A673 (cell line): ENCODE measurements at places on chromosomes 2 and 18.
A peak's percentile ranks its signal among the peaks of the same experiment; 100 is the strongest.

DNA sequence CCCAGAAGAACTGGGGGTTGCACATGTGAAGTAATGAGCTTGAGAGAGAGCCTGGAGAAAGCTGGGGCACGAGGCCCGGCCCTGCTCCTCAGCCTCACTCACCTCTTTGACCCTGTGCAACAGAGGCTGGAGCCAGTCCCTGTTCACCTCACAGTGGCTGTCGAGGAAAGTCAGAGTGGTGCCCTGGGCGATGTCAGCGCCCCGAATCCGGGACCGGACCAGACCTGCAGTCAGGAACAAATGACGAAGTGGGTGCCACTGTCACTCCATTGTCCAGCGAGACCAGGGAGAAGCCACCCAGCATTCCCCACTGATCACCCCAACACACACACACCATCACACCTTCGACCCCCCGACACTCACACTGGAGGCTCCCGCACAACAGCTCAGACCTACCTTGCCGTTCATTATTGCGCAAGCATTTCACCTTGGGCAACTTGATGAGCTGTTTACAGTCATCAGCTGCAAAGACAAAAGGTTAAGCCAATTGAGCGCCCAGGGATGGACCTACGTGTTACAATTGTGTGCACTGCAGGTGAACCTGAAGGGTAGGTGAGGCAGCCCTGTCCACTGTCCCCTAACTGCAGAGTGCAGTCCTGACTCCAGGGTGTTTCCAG is 148.4 kb upstream of the CAPN13 start:
- no peak for DNase-seq

- peak; percentile 1 for DNase-seq
These were observed 602.2 kb downstream of the GALR1 start for GRCh38 chr18:77851802-77852201.

GRCh38 chr2:19357402-19358241 is 801 bp downstream of the OSR1 start:
- DNase-seq: no peak

- peak; percentile 97 for DNase-seq
These were observed 114.1 kb downstream of the MMADHC start for GRCh38 chr2:149473521-149473920.

DNA sequence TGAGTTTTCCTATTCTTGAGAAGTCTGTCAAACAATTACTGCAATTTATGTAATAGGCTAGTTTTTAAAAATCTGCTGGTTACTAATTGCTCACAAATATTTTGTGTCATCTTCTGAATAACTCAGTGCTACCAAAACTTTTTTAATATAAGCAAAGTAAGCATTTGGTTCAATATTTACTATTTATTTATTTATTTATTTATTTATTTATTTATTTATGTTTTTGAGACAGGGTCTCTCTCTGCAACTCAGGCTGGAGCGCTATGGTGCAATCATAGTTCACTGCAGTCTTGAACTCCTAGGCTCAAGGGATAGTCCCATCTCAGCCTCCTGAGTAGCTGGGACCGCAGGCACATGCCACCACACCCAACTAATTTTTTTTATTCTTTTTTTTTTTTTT is 60.4 kb upstream of the CDH20 start:
- DNase-seq: no peak

- DNase-seq: no peak
These were observed 778.3 kb downstream of the TRIB2 start for GRCh38 chr2:13495051-13495450.

DNA sequence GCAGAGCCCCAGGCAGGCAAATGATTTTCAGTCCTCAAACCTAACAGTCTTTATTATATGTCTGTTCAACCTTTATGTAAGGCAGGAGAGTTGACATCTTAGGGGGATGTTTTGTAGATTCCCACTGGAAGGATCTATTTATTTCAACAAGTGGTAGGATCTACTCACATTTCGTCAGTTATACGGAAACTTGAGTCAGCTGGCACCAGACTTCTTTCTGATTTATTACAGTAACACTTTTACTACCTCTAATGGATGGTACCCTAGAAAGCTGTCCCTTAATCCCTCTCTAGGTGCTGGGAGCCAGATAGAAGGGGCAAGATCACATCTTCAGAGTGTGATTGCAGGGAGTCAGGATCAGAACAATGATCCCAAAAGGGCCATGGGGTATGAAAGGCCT is 2.1 kb upstream of the RPL31 start:
- DNase-seq: no peak

DNA sequence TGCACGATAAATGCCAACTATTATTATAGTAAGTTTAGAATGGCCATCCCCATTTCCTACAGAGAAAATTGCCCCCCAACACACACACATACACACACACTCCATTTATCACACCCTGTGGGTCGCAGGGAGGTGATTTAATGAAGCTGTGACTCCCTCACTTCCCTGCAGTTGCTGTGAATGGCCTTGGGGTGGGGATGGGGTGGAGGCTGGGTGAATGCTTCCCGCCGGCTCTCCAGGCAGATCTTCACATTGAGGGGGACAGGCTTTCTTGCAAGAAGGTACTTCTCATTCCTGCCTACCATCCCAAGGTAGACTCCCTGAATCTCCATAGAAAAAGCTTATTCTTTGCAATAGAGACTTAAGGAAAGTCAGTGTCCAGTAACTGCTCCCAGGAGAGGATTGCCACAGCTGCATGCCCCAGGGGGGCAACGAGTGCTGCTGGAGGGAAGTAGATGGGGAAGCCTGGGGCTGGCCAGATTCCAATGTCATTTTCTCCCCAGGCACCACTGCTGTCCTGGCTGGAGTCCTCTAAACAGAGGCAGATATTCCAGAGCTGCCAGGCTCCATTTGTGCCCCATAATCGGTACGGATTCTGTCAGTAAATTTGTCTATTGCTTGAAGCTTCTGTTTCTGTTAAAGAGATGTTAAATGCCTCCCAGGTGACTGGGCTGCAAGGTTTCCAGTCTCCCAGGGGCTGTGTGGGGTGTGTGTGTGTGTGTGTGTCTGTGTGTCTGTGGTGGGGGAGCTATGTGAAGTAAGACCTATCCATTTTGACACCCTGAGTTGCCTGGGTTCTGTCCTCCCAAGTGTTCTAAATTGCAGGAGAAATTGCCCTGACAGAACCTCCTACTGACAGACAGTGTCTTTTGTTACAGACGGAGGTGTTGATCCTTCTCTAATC is 265.5 kb downstream of the SRBD1 start:
- DNase-seq: peak; percentile 34

DNA sequence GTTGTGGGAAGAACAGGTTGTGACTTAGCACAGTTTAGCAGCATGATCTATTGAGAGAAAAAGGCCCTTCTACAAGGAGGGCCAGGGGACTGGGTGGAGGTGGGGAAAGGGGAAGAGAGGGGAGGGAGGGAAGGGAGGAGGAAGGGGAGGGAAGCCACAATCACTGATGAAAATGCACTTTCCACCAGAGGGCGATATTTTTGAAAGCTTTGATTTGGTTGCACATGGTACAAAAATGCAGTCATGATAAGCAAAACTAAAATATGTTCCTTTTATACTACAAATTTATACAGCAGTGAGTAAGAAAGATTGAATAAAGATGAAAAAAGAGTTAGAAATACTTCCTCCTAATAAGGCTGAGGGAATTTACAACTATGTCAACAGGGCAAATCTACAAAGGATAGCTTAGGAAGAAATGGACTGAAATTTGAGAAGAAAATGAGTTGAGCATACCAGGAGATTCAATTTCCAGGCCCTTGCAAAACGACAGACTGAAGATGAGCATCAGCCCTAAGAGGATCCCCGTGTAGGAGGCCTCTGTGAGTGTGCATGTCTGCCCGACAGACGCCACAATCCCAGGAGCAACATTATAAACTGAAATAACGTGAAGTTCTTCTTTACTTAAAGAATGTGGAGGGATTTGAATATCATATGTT is 17.2 kb downstream of the SH3YL1 start:
- DNase-seq: peak; percentile 77

- no peak for DNase-seq
These were observed 35.1 kb upstream of the YWHAQ start for GRCh38 chr2:9665898-9666297.

- DNase-seq: no peak
These were observed 4.9 kb downstream of the DAW1 start for GRCh38 chr2:227876300-227876801.

GRCh38 chr2:147937744-147938349 is 82.7 kb downstream of the ORC4 start:
- peak; percentile 52 for DNase-seq

GRCh38 chr18:36449451-36449850 is 151.9 kb downstream of the FHOD3 start:
- no peak for DNase-seq

DNA sequence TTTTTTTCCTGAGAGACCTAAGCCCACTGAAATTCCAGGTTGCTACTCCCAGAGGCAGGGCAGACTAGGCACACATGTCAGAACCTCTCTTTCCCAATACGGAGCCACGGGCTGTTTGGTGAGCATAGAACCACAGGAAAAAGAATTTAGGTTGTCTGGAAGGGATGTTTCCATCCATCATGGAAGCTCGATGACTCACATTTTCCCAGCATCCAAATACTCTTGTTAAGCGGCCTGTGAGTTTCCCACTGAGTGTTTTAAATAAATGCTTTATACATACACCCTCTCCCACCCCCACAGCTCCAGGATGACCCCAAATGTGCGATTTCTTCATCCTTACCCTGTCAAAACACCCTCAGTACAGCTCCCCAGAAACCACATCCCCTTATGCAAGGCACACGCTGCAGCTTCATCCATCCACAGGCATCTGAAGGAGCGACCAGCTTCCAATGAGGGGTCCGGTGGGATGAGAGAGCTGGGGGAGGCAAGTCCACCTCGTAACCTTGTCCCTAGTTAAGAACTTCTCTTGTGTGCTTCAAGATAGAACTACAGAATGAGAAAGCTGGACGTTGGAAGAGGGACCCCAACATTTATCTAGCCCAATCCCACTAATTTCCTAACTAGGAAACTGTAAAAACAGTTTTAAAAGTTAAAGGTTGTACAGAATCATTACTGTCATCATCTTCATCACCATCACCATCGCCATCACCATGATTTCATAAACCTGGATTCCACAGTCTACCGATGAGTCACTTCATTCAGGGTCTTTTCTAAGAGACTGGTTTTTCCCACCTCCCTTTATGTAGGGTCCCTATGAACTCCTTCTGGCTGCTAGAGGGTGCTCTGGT is 63.5 kb upstream of the FZD7 start:
- DNase-seq: no peak

- DNase-seq: no peak
These were observed 134.3 kb upstream of the TACR1 start for GRCh38 chr2:75333646-75334045.

GRCh38 chr2:232869138-232870017 is 686 bp upstream of the SNORC start:
- DNase-seq: no peak

DNA sequence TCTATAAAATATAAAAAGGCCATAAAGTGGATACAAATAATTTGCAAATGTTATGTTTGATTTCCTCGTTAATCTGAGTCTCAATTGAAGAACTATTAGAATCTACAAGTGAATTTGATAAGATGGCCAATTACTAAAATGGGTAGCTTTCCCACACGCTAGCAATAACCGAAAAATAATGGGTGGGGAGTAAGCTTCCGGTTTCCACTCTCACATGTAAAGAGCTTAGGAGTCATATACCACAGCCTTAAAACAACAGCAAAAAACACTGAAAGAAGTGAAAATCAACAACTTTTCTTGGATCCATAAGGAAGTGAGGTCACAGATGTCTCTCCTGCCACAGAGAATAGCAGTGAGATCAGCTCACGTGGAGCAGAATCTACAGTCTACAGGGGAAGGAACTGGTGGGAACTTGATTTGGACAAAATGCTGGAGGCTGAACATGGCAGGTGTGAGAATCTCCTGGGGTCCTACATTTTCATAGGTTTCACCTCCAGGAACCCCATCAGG is 18.6 kb downstream of the THAP4 start:
- DNase-seq: no peak

DNA sequence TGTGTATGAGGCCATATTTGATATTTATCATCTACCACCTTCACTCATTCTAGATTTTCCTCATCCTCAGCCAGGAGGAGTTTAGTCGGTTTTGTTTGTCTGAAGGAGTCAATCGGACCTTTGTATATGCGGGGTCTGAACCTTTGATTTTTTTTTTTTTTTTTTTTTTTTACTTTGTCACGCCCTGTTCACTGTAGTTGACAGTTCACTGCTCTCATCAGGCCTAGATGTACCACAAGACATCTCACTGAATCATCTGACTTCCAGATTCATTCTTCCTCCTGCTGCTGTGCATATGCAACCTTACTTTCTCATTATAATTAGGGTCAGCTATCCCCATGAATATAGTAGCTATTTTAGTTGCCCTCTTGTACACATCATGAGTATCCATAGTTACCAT is 133.2 kb downstream of the ARHGAP15 start:
- DNase-seq: no peak

DNA sequence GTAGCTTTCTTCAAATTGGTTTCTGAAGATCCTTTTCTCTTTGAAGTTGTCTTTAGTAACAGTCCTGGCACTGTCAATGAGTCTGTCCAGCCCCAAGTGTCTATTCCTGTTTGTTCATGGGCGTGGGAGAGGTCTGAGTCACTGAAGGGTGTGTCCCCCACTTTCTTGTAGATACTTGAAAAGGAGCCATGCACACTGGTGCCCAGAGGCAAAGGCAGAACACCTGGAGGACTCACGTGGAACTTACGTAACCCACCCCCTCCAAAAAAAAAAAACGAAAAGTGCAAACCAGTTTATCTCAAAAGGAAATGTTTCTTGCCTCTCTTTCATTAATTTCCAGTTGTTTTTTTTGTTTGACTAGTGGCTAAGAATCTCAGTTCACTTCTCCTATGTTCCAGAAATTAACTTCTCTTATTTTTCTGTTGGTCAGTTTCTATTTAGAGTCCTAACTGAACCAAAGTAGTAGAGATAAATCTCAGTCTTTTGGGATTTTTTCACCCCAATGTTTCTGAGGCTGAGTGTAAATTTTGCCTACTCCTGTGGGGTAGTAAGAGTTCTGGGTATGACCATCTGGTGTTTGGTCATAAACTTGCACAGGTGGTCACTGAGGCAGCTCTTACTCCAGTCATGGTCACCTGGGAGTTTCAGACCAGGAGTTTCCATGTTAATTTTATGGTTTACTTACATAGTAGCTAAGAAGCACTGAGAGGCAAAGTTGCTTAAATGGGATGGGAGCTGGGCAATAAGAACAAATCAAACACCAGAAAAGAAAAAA is 54.9 kb downstream of the DSC3 start:
- no peak for DNase-seq

- DNase-seq: no peak
These were observed 175.0 kb upstream of the PARD3B start for GRCh38 chr2:204370172-204370718.

DNA sequence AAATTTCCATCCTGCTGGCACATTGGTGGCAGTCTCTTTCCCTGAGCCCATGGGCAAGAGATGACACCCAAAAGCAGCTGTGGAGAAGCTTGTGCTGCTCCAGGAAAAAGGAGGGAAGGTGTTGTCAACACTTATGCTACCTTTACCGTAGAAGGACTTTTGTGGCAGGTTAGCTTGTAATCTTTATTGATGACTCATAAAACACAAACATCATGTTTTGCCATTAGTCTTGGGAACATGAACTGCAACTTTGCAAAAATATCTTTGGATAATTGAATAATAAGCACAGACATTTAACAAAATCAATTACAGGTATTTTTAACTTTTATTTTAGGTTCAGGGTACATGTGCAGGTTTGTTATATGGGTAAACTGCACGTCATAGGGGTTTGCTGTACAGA is 33.4 kb downstream of the DRC1 start:
- no peak for DNase-seq
